ENCODE measurements at places on chromosomes 5 and 9. TPM values are rescaled to one million over a fixed set of nuclear protein-coding genes. Genes with fewer than 3 reads are reported as not detected.

GRCh38 chr9:128091571-128091970 is 23.5 kb downstream of the SLC25A25 start:
- H3K27me3 ChIP-seq: no peaks in the 10 kb centered on the region
- H3K36me3 ChIP-seq: peaks cover 6% of the 10 kb centered on the region
- H3K27ac ChIP-seq: peak overlapping the region; percentile 7
- H3K4me3 ChIP-seq: peak overlapping the region; percentile 40

GRCh38 chr5:5308319-5308718 is 114.2 kb upstream of the ICE1 start:
- no peak for DNase-seq
- H3K27ac ChIP-seq: no peak overlapping the region
- H3K4me3 ChIP-seq: no peak overlapping the region

The C5orf58 gene
- not detected for total RNA-seq

DNA sequence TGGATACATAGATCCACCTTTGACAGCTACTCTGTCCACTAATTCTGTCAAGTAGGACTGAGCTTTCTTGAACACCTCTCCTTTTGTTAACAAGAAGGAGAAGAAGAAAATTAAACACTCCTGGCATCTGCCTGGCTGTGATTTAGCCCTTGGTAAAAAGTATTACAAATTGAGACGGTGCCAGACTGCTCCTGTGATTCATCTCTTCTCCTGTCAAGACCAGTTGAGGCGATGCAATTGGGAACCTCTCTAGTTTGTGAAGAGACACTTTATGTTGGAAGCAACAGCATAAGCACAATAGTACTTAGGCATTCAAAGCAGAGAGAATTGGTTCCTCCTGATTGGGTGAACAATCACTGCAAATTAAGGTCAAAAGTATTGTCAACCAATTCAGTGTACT is 72.7 kb downstream of the GHR start:
- H3K4me3 ChIP-seq: no peak overlapping the region
- DNase-seq: no peak
- no peak overlapping the region for H3K27ac ChIP-seq
- H3K27me3 ChIP-seq: no peaks in the 10 kb centered on the region
- H3K4me1 ChIP-seq: no peaks in the 10 kb centered on the region
- no peaks in the 10 kb centered on the region for H3K36me3 ChIP-seq

GRCh38 chr9:18806232-18807080 is 226.6 kb downstream of the SAXO1 start:
- no peak overlapping the region for H3K27ac ChIP-seq
- DNase-seq: no peak
- H3K4me1 ChIP-seq: no peaks in the 10 kb centered on the region
- no peaks in the 10 kb centered on the region for H3K27me3 ChIP-seq

The GFPT2 gene
- total RNA-seq: 0.22 TPM

DNA sequence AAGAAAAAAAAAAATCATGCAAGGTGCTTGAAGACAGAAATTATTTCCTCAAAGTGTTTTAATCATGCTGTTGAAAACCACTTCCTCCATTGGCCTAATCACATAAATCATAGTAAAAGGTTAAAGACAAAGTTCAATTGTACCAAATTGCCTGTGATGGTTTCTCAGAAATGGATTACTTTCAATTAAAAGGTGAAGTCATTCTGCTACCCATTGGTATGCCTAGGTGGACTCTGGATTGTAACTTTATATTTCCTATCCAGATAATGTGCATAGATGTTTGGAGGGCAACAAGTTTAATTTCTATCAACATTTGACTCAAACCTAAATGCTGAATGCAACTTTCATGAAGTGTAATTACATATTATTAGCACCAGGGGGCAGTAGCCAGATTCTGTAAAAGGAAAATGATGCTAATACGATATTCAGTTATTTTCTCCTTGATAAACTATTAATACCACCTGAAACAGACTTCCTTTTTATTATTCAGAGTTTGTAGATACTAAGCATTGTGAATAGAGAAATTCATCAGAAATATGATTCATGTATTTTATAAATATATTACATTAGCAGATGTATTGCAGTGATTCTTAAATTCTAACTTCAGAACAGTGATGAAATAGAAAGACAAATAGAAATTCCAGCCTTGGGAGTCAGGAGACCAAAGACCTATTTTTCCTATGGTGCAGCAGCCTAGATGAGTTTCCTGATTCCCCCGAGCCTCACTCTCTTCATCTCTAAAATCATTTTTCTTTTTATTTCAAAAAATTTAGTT is 148.2 kb downstream of the CAAP1 start:
- H3K4me3 ChIP-seq: no peak overlapping the region
- peaks cover 9% of the 10 kb centered on the region for H3K27me3 ChIP-seq
- DNase-seq: no peak
- no peaks in the 10 kb centered on the region for H3K36me3 ChIP-seq
- no peak overlapping the region for H3K27ac ChIP-seq
- H3K4me1 ChIP-seq: no peaks in the 10 kb centered on the region

DNA sequence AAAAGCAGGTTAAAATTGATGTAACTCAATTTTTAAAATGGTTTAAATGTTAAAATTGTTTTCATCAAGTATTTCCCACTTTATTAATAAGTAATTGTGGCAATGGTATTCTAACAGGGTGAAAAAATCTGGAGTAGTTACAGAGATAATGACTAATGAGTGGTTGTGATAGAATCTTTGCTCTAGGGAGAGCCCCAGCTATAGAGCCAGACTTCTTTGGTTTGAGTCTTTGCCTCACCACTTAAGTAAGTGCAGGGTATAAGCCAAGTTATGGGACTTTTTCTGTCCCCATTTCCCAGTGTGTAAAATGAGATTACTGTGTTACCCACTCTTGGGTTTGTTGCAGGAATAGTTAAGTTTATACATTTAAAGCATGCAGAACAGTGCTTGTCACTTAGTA is 158.1 kb downstream of the FER start:
- H3K4me1 ChIP-seq: no peaks in the 10 kb centered on the region
- H3K4me3 ChIP-seq: no peak overlapping the region
- DNase-seq: no peak
- no peaks in the 10 kb centered on the region for H3K27me3 ChIP-seq

DNA sequence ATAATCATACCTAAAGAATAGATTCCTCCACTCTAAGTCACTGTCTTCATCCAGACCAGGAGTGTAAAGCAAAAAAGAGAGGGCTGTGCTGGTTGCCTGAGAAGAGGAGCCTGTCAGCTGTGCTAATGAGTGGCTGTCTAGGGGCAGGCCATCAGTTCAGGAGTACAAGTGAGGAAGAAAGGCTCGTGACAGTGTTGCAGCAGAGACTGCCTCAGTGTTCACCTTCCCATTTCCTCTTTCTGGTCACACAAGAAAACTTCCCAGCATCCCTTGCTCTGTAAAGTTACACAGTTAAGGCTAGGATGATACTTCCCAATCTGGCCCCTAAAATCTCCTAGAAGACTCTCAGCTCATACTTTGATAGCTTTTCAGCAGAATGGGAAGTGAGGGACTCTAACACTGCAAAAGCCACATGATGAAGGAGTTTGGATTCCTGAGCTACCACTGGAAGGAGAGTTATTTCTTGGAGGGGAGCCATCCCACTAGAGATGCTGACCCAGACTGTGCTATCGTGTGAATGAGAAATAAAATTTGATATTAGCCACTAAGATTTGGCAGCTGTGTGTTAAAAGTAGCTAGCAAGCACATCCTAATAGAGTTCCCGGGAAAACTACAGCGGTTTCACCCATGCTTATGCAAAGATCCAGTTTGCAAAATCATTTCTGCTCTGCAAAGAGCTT is 67.1 kb downstream of the ADAMTS12 start:
- H3K4me1 ChIP-seq: peaks cover 5% of the 10 kb centered on the region
- H3K4me3 ChIP-seq: no peak overlapping the region
- DNase-seq: no peak
- no peak overlapping the region for H3K27ac ChIP-seq
- no peaks in the 10 kb centered on the region for H3K27me3 ChIP-seq

DNA sequence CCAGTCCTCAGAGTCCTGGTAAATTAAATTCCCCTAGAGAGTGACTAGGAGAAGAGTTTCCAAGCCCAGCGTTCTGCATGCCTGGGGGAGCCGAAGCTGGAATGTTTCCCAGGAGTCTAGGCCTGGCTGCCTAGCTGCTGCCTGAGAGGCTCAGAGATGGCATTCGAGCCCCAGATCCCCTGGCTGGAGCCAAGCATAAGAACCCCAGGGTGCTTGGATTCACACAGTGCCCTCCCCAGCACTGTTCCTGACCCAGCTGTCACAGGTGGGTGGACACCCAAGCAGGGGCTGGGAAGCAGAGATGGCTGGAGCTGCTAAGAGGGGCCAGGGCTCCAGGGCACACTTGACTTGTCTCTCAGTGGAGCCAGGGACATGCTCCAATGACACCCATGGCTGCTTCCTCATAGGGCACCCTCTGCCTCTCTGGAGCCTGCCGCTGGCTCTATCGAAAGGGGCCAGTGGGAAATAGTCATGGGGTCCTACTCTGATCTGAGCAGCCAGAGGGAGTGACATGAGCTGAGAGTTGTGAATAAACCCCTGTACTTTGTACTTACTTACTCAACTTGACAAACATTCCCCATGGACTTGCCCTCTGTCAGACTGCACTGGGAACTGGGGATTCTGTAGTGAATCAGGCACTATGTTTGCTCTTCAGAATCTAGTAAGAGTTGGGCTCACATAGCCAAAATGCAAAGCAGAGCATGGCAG is 62.6 kb upstream of the XPA start:
- H3K4me3 ChIP-seq: no peak overlapping the region
- no peaks in the 10 kb centered on the region for H3K4me1 ChIP-seq
- no peak for DNase-seq
- no peak overlapping the region for H3K27ac ChIP-seq

GRCh38 chr9:95642189-95642588 is 125.4 kb upstream of the PTCH1 start:
- no peak overlapping the region for H3K27ac ChIP-seq
- H3K36me3 ChIP-seq: no peaks in the 10 kb centered on the region
- H3K27me3 ChIP-seq: peaks cover 5% of the 10 kb centered on the region
- no peaks in the 10 kb centered on the region for H3K4me1 ChIP-seq

The COL23A1 gene
- total RNA-seq: 0.07 TPM

The PCAT7 gene
- total RNA-seq: not detected

DNA sequence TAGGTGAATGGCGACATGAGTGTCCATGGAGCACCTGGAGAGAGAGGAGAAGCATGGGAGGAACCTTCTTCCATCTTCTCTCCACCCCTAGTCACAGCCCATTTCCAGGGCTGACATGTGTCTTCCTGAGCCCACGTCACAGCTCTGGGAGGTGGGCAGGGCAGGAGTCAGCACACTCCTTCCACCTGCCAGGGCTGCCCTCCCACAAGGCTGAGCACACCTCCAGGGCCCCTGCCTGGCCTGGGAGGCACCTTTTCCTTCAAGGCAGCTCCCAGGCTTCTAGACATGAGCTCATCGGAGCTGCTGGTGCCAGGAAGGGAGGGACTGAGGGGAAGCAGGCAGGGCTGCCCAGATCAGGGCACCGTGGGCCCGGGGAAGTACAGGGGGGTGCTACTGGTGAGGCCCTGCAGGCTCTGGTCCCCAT is 13.6 kb upstream of the SYNPO start:
- H3K4me1 ChIP-seq: peaks cover 26% of the 10 kb centered on the region
- H3K27me3 ChIP-seq: peaks cover 4% of the 10 kb centered on the region
- DNase-seq: no peak
- H3K4me3 ChIP-seq: no peak overlapping the region
- H3K27ac ChIP-seq: no peak overlapping the region

GRCh38 chr5:82639393-82640144 is 361.4 kb upstream of the RPS23 start:
- H3K36me3 ChIP-seq: no peaks in the 10 kb centered on the region
- no peak for DNase-seq
- no peak overlapping the region for H3K4me3 ChIP-seq
- H3K27me3 ChIP-seq: no peaks in the 10 kb centered on the region

DNA sequence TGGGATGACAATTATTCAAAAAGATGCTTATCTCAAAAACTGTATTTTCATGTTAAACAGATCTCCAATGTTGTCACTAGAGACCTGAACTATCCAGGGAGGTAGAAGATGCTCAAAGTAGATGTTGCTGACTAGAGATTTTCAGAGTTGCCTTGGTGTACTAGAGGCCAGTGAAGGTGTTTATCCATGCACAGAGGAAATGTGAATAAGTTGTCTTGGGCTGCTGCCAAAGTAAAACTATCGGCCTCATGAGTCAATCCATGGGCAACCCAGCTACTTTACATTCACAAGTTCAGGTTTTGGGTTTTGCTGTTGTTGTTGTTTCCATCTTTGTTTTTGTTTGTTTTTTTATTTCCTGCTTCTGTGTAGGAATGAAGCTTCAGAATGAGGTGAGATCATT is 141.1 kb upstream of the RANBP3L start:
- peak overlapping the region; percentile 77 for H3K27ac ChIP-seq
- no peak overlapping the region for H3K4me3 ChIP-seq
- DNase-seq: peak; percentile 33
- H3K36me3 ChIP-seq: no peaks in the 10 kb centered on the region
- peaks cover 6% of the 10 kb centered on the region for H3K4me1 ChIP-seq

DNA sequence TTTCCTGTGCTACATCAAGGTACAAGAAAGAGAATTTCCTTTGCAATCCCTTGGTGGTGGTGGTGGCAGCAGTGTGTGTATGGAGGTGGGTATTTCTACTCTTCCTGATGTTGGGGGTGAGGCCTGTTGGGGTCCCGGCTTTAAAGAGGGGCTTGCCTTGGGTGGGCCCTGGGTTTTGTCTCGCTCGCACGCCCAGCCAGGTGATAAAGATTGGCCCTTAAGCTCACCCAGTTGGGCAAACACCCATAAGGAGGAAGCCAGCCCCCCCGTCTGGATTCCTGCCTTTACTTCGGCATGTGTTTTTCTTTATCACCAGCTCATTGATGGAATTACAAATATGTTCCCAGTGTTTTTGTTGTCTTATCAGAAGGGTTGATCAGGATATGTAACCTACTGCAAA is 16.0 kb upstream of the SARDH start:
- no peaks in the 10 kb centered on the region for H3K36me3 ChIP-seq
- DNase-seq: no peak
- H3K27me3 ChIP-seq: peaks cover 6% of the 10 kb centered on the region
- H3K4me3 ChIP-seq: no peak overlapping the region

GRCh38 chr5:79107020-79107796 is 4.4 kb upstream of the BHMT start:
- H3K4me3 ChIP-seq: no peak overlapping the region
- no peak overlapping the region for H3K27ac ChIP-seq
- DNase-seq: no peak
- H3K27me3 ChIP-seq: peaks cover 37% of the 10 kb centered on the region
- peaks cover 4% of the 10 kb centered on the region for H3K4me1 ChIP-seq

GRCh38 chr5:159047086-159047485 is 52.6 kb downstream of the EBF1 start:
- H3K27ac ChIP-seq: no peak overlapping the region
- no peak for DNase-seq
- H3K36me3 ChIP-seq: no peaks in the 10 kb centered on the region
- no peak overlapping the region for H3K4me3 ChIP-seq
- peaks cover 8% of the 10 kb centered on the region for H3K4me1 ChIP-seq

The PITX1 gene
- total RNA-seq: not detected

- H3K4me3 ChIP-seq: no peak overlapping the region
- no peak overlapping the region for H3K27ac ChIP-seq
- DNase-seq: no peak
- H3K4me1 ChIP-seq: no peaks in the 10 kb centered on the region
- H3K36me3 ChIP-seq: peaks cover 10% of the 10 kb centered on the region
- no peaks in the 10 kb centered on the region for H3K27me3 ChIP-seq
These were observed 19.8 kb downstream of the CKMT2 start for GRCh38 chr5:81252904-81253303.
